K562 (cell line): ENCODE measurements at places on chromosomes 5 and 9.

DNA sequence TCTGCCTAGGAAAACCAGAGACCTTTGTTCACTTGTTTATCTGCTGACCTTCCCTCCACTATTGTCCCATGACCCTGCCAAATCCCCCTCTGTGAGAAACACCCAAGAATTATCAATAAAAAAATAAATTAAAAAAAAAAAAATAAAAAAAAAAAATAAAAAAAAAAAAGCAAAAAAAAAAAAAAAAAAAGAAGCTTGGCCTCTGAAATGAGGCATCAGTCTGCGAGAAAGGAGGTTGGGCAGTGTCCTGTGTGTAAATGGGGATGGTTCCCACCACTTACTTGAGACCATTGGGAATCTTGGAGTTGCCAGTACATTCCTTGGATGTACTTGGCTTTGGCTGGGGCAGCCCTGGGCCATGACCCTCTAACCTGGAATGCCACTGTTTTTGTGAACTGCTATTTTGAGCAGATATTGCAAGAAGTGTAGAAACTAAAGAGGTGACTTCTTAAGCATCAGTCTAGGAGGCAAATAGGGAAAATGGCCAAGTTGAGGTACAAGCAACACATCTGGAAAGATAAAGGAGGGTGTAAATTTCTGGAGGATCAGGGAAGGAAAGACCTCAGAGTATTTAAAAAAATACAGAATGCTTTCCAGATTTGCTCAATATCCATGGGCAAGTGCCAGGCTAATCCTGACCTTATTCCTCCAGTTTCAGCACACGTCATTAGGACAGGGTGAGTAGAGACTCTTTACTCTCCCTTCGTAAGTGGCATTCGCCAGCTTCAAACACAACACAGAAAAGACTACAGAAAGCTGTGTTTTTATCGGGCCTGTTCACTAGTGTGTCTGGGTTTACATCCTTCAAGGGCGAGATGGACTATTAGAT is 58.1 kb downstream of the HSPA4 start:
- H3K4me3 ChIP-seq = no peak overlapping the region
- H3K27ac ChIP-seq = no peak overlapping the region
- no peak for DNase-seq

GRCh38 chr5:36584009-36584875 is 22.2 kb upstream of the SLC1A3 start:
- no peaks in the 10 kb centered on the region for H3K4me1 ChIP-seq
- H3K27ac ChIP-seq = no peak overlapping the region
- H3K27me3 ChIP-seq = peaks cover 13% of the 10 kb centered on the region
- no peak overlapping the region for H3K4me3 ChIP-seq
- H3K36me3 ChIP-seq = no peaks in the 10 kb centered on the region

GRCh38 chr5:110965773-110966581 is 105.5 kb upstream of the TSLP start:
- no peak overlapping the region for H3K27ac ChIP-seq
- no peaks in the 10 kb centered on the region for H3K27me3 ChIP-seq
- H3K36me3 ChIP-seq = no peaks in the 10 kb centered on the region
- no peaks in the 10 kb centered on the region for H3K4me1 ChIP-seq

DNA sequence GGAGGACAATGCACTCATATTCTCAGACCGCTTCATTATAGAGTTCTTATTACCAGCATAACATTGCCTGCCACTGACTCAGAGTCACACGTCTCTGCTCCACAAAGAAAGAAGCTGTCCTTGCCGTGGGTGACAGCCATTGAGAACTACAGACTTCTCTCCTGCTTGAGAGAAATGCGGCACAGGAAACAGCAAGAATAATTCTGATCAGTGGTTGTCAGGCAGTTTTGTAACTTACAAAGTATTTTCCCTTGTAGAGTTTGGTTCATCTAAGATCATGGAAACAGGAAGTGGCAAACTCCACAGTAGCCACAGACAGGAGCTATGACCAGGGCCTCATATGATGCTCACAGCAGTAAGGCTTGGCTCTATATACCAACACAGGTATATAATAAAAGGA is 47.0 kb downstream of the KCNV2 start:
- H3K4me1 ChIP-seq = no peaks in the 10 kb centered on the region
- no peak overlapping the region for H3K27ac ChIP-seq
- no peaks in the 10 kb centered on the region for H3K27me3 ChIP-seq
- H3K36me3 ChIP-seq = peaks cover 25% of the 10 kb centered on the region; the same call in 1 of the 3 replicates
- DNase-seq = no peak
